ENCODE measurements at places on chromosomes 5 and 9.

DNA sequence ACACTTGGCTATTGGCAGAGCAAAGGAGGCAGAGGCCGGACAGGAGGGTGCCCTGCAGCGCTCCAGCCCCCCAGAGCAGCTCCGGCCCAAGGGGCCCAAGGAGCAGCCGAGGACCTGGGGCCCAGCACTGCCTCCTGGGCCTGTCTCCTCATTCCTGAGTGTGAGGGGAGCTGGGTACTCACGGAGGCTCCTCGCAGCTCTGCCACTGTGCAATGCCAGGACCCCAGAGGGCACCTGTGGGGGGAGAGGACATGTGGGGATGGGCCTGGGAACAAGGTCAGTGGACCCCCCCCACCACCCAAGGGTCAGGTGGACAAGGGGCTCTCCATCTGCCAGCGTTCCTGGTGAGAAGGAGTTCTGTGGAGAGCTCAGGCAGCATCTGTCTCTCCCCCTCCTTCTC lies 192.6 kb upstream of the PPP1R26 start:
- DNase-seq, result no peak

- no peak for DNase-seq
Observed at GRCh38 chr9:124574534-124575375, 67.6 kb upstream of the NR5A1 start.

DNA sequence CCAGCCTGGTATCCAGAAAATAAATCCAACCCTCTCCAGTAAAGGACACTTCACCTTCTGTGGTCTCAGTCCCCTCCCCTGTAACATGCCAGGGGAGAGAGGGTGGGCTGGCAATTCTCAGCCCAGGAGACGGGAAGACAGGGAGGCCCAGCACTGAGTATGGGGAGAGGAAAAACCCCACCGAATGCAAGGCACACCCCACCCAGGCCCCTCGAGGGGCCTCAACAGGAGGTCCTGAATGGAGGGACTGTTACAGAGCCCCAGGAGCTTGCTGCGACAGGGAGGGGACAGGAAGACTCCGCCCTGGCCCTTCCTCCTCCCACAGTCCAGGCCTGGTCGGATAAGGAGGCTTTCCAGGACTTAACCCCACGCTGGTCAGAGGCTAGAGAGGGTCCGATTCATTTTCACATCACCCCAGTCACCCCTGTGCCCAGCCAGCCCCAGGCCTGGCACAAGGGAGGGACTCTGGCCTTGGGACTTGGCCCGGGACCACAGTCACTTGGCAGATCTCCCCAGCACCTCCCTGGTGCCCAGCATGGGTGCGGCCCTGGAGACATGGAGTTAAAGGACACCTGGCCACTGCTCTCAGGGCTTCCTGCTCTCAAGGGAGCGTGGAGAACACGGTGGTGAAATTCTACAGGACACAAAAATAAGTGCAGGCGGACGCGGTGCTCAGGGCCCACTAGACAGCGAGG lies 44.9 kb upstream of the STXBP1 start:
- peak; percentile 39 for DNase-seq

- DNase-seq, result no peak
Observed at GRCh38 chr5:171647904-171648260, 137.7 kb upstream of the SMIM23 start.
